ENCODE measurements at places on chromosomes 1 and 21. TPM values are rescaled to one million over a fixed set of nuclear protein-coding genes. Genes with fewer than 3 reads are reported as not detected.

- DNase-seq, result peak; percentile 18
Measured at GRCh38 chr1:159804924-159805323, 2.8 kb downstream of the FCRL6 start.

Gene BGLAP
- not detected for total RNA-seq

GRCh38 chr1:109079240-109079622 is 3.4 kb upstream of the TAF13 start:
- no peak for DNase-seq

Gene C4BPB
- total RNA-seq, result not detected

Data from fibroblast of the aortic adventitia (primary cell).